ENCODE measurements at places on chromosomes 1 and 21. TPM values are rescaled to one million over a fixed set of nuclear protein-coding genes. Genes with fewer than 3 reads are reported as not detected.

- DNase-seq: no peak
These were observed 172.2 kb upstream of the L1TD1 start for GRCh38 chr1:62022382-62022983.

DNA sequence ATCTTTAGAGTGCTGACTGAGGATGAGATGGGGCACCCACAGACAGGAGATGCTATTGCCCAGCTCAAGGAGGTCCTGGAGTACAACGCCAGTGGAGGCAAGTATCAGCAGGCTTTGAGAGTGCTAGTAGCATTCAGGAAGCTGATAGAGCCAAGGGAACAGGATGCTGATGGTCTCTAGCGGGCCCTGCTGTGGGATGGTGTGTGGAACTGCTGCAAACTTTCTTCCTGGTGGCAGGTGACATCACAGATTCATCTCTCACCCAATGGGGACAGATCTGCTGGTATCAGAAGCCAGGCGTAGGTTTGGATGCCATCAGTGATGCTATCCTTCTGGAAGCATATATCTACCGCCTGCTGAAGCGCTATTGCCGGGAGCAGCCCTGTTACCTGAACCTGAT, 609.8 kb upstream of the NCAM2 start:
- no peak for DNase-seq

GRCh38 chr1:228164561-228165371, 838 bp upstream of the IBA57 start:
- no peak for DNase-seq

The CDA gene
- 1.2 TPM for polyA plus RNA-seq

The ITLN2 gene
- not detected for polyA plus RNA-seq

The COL24A1 gene
- polyA plus RNA-seq: 0.02 TPM

DNA sequence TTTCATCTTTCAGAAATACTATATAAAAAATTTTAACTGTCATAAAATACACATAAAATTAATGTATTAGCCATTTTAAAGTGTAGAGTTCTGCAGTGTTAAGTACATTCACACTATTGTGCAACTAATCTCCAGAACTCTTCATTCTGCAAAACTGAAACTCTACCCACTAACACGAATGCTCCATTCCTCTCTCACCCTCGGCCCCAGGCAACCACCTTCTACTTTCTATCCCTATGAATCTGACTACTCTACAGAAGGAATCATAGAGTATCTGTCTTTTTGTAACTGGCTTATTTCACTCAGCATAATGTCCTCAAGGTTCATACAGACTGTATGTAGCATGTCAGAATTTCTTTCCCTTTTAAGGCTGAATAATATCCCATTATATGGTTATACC, 43.4 kb downstream of the LTN1 start:
- no peak for DNase-seq

The EVI5 gene
- 3.3 TPM for polyA plus RNA-seq

- no peak for DNase-seq
These were observed 346.3 kb downstream of the NPHP4 start for GRCh38 chr1:5645929-5646328.

The OR2G6 gene
- not detected for polyA plus RNA-seq

GRCh38 chr1:53265581-53265980, 27.3 kb upstream of the MAGOH start:
- DNase-seq: no peak

DNA sequence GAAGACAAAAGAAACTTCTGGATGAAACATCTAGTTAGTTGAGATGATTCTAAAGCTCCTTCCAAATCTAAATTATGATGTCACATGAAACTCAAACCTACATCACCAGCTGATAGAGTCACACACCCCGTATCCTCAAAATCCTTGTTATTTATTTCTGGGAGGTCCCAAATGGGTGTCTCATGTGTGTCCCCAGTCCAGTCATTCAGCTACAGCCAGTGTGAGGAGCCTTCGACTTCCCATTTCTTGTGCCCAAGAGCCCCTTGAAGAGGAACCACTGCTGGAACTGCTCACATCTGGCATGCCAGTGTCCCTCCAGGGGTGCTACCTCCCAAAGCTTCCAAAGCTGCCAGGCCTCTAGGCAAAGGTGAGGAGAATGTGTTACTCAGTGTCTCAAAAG, 32.5 kb upstream of the KCNA3 start:
- no peak for DNase-seq

The C8A gene
- polyA plus RNA-seq: not detected

- DNase-seq: no peak
These were observed 53.7 kb upstream of the DNAJC6 start for GRCh38 chr1:65255656-65256050.

The ANGPTL1 gene
- polyA plus RNA-seq: 9.5 TPM

DNA sequence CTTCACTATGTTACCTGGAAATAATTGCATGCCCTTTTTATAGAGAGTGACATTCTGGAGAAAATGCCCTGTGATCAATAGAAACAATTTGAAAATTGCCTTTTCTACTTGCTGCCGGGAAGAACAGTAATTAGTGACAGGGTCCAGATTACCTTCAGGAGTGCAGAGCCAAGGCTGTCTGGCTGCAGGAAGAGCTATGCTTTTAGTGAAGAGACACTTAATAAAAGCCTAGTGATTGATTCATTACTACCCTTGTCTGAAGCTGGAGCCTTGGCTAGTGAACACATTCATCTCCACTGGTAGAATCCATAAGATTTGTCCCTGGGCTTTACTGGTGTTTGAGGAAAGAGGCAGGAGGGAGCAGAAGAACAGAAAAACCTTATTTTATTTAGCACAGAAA, 12.9 kb upstream of the DNASE2B start:
- DNase-seq: no peak

DNA sequence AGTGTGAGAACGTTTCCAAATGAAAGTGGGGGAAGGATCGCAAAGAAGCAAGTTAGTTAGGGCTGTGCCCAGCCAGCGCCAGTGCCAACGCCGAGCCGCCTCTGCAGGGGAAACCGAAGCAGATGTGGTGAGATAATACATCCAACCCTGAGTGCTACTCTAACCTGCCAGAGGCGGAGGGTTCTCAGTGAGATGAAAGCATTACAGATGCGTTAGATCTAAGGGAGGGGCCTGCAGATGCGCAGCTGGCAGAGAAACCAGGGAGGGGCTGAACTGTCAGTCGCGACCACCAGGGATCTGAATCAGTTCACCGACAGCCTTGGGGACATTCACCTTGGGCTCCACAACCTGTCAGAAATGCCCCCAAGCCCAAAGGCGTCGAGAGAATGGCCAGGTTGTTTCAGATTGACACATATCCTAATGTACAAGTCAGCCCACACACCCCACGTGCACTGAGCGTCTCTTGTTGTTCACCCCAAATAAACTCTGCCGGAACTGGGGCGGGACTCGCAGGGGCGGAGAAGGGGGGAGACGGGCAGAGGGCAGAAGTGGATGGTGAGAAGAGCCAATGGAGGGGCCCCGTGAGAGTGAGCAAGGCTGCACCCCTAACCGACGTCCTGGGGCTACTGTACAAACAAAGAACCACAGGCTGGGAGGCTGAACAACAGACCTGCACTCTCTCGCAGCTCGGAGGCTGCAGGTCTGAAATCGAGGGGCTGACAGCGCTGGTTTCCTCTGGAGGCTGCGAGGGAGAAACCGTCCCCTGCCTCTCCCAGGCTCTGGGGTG, 8.7 kb upstream of the UMODL1 start:
- no peak for DNase-seq

DNA sequence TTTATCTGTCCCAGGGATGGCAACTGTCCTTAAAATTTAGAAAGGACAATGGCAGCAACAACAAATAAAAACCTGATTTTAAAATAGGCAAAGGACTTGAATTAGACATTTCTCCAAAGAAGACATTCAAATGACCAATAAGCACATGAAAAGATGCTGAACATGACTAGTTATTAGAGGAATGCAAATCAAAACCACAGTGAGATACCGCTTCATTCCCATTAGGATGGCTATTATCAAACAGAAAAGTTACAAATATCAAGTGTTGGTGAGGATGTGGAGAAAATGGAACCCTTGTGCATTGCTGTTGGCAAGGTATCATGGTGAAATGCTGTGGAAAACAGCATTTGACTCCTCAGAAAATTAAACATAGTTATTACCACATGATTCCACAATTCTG, 120.7 kb downstream of the CRB1 start:
- no peak for DNase-seq

The SLC1A7 gene
- polyA plus RNA-seq: 0.35 TPM

- DNase-seq: no peak
These were observed 33.7 kb downstream of the L1TD1 start for GRCh38 chr1:62228136-62228882.

The PPM1J gene
- polyA plus RNA-seq: 1.1 TPM

DNA sequence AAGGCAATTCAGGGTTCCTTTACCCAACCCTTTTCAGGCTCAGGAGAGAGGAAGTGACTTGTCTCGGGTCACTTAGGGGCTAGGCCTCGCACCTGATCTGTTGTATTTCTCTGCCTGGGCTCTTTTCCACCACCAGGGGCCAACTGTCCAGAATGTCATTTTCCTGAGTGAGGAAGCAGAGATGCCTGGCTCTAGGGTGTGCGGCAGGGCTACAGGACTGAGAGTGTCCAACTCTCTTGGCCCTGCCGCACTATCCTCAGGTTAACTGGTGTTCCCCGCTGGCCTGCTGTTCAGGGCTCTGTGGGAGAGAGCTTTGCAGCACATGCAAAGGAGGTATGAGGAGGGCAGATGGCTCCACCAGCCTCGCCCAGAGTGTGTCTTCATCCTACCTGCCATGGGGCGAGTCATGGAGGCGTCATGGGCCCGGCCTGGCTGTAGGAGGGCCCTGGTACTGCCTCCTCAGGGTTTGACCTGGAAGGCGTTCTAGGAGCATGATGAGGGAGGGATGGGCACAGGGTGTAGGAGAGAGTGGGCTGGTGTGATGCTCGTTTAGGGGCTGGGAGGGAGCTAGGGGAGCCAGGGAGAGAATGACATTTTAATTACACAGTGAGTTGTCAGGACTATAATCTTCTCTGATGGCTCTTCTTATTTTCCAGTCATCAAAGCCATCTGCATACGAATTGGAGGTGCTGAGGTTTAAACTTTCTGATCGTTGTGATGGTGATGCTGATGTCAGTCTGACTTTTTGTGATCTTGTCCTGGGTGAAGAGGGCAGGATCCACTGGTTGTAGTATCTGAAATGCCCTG, 128.3 kb downstream of the NOS1AP start:
- DNase-seq: no peak

The NAXE gene
- polyA plus RNA-seq: 60.4 TPM

DNA sequence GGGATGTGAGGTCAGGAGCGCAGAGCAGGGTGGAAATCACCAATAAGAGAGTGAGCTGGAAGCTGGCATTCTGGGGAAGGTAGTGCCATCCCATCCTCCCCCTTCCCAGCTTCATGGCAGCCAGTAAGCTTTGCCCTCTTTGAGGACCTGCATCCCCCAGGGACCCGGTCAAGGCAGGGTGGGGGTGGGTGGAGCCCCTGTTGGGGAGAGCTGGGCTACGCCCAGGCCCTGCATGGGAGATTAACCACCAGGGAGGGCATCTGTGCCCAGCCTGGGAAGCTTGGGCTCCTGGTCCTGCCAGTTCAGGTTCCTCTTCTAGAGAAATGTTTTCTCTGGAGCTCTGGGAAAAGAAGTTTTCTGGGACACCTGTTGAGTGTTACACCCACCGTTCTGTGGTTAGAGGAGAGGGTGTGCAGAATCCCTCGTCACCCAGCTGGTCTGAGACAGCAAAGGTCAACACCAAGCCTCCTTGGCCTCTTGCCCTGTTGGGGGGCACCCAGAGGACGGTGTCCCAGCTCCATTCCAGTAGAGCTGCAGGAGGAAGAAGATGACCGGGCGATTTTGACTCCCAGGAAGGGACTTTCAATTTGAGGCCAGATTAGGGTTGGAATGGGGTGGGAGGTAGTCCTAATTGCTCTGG, 30.1 kb upstream of the TENT5C start:
- DNase-seq: peak; percentile 55

- DNase-seq: no peak
These were observed 2.7 kb upstream of the YBX1 start for GRCh38 chr1:42679364-42679983.

DNA sequence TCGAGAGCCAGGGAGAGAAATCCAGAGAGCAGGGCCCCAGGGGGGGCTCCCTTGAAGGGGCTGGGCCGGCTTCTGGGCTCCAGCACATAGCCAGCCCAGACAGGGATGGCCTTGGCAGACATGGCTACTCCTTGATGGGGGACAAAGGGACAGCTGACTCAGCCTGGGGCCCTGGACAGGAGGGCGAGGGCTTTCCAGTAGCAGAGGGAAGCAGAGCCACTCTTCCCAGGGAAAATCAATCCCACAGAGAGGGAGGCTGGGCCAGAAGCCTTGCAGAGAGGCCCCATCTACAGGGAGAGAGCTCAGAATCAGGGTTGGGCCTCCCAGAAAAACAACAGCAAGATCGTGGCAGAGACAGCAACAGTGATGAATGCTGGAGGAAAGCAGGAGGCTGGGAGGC, 15.6 kb downstream of the IGFN1 start:
- no peak for DNase-seq

DNA sequence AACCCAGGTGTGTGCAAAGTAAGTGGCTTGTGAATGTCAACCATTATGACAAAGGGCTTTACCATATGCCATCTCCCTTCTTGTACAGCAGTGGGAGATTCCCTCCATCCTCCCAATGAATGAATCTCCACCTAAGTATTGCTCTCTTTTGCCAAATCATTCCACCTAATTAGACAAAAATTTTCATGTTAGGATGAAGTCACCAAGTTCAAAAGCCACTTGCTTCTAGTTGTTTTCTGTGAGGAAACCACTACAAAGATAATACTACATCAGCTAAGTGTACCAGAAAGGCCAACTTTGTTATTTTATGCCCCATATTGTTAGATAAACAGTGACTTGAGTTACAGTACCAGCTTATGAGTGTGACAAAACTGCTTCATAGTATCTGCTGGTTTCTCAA, 34.3 kb downstream of the FAM78B start:
- no peak for DNase-seq

GRCh38 chr1:7808253-7808844, 24.3 kb downstream of the PER3 start:
- DNase-seq: no peak

- DNase-seq: no peak
These were observed 24.0 kb downstream of the EXOC8 start for GRCh38 chr1:231313661-231314060.

GRCh38 chr1:9716404-9717192, 65.1 kb downstream of the PIK3CD start:
- DNase-seq: no peak

GRCh38 chr1:46117810-46118494, 14.5 kb downstream of the PIK3R3 start:
- no peak for DNase-seq

The LINGO4 gene
- 0.27 TPM for polyA plus RNA-seq

The CTSK gene
- 5.5 TPM for polyA plus RNA-seq

- no peak for DNase-seq
These were observed 2.4 kb upstream of the COL11A1 start for GRCh38 chr1:103110701-103111100.

- no peak for DNase-seq
These were observed 5.4 kb upstream of the NUAK2 start for GRCh38 chr1:205326812-205327466.

GRCh38 chr1:89670163-89670562, 37.2 kb downstream of the LRRC8C start:
- DNase-seq: no peak

The TEDDM1 gene
- polyA plus RNA-seq: 0.05 TPM

The FMO3 gene
- polyA plus RNA-seq: 2.3 TPM

Data from pancreas (tissue), 10 donors.